ENCODE measurements at places on chromosomes 5 and 9. TPM values are rescaled to one million over a fixed set of nuclear protein-coding genes. Genes with fewer than 3 reads are reported as not detected.

The PRLR gene
- 3.8 TPM for polyA plus RNA-seq

The SLC25A2 gene
- not detected for polyA plus RNA-seq

The ENTPD2 gene
- polyA plus RNA-seq: 0.40 TPM

The PCDHA1 gene
- polyA plus RNA-seq: not detected

The OLFML2A gene
- 0.50 TPM for polyA plus RNA-seq

The GDA gene
- 24.4 TPM for polyA plus RNA-seq

The FOXD4L3 gene
- not detected for polyA plus RNA-seq

The PCDHA12 gene
- 0.01 TPM for polyA plus RNA-seq

GRCh38 chr5:150217873-150218692, 28.2 kb downstream of the SLC6A7 start:
- peak; percentile 88 for DNase-seq

- no peak for DNase-seq
Observed at GRCh38 chr5:6856653-6857052, 143.4 kb downstream of the TENT4A start.

DNA sequence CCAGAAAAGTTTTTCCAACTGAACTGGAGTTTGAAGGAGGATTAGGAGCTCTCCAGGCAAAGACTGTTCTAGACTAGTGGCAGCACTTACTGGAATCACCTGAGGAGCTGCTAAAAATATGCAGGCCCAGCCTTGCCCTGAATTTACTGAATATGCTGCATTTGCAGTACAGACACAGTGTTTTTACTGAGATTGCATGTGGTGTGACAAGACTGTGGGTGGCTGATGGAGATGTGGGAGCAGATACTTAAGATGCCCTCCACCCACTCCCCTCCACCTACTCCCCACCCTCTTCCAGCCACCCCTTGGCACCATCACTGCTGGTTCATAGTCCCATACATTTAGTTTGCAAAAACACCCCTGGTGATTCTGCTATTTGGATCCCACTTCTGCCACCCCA, 64.1 kb upstream of the HRH2 start:
- no peak for DNase-seq

DNA sequence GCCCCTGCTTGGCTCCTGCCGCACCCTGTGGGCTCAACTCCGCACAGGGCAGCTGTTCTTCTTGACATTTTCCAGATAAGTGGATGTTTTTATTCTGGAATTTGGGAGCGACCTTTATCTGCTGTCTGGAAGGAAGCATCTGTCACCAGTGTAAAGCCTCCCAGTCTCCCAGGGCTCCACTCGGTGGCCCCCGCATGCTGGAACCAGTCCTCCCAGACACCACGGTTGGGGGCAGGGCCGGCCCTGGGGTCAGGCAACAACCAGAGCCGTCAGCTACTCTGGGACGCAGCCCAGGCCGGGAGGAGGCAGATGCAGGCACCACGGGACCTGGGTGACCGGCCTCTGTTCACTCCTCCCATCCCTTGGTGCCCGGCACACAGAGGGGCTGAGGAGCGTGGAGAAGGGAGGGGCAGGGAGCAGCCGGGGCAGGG, 92.8 kb upstream of the ADAMTS2 start:
- no peak for DNase-seq

DNA sequence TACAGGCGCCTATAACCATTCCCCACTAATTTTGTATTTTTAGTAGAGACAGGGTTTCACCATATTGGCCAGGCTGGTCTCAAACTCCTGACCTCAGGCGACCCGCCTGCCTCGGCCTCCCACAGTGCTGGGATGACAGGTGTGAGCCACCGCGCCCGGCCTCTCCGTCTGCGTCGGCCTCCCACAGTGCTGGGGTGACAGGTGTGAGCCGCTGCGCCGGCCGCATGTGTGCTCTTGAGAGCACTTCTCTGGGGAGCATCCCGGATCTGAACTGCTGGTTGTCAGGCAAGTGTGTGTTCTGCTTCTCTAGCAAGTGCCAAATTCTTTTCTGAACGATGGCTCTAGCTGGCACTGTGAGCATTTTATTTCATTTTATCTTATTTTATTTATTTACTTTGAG, 3.7 kb upstream of the ENTPD2 start:
- DNase-seq: no peak

- DNase-seq: no peak
Observed at GRCh38 chr5:168027007-168027406, 264.4 kb upstream of the WWC1 start.

DNA sequence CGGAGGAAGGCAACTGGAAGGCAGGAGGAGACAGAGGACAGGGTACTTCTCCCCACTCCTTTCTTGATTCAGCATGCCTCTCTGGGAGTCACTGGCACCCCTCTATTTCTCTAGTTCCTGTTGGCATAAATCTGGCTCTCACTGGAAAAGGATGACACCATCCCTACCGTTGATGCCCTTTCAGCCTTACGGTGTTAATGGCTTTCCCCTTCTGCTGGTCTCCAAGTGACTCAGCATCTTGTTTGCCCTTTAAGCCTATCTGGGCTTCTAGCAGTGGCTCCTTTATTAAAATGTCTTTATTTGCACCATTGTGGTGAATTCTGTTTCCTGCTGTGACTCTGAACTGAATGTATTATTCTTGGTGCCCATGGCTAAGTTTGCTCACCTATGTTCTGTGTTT, 227.3 kb upstream of the GLRA1 start:
- DNase-seq: no peak

DNA sequence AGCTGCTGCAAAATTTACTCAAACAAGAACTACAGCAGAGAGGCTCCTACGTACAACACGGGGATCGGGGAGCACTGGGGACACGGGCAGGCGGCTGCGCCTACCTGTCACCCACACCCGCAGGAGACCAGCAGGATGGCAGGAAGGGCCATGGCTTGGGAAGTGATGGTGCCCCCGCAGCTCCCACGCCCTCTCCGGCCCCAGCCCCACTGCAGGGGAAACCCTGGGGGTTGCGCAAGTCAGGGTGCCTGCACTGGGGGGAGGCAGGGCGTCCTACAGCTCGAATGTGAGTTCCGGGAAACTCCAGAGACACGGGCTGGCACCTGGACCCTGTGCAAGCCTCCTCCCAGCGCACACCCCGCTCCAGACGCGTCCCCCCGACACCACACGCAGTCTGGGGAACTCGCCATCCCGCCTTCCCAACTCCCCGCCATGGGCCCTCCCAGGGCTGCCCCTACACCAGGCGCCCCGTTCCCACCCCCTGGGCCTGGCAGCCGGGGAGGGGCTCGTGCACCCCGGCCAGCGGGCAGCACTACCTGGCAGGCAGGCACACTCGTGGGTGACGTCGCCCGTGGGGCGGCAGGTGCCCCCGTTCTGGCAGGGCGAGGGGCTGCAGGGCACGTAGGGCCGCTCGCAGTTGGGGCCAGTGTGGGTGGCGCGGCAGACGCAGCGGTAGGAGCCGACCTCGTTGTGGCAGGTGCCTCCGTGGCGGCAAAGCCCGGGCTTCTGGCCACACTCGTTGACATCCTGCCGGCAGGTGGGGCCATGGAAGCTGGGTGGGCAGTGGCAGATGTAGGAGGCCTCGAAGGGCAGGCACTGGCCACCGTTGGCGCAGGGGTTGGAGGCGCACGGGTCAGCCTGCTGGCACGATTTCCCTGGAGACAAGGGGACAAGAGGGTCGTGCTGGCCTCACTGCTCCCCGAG, 23.3 kb downstream of the NOTCH1 start:
- no peak for DNase-seq

- peak; percentile 84 for DNase-seq
Observed at GRCh38 chr9:136122425-136123383, 4.0 kb upstream of the TMEM250 start.

DNA sequence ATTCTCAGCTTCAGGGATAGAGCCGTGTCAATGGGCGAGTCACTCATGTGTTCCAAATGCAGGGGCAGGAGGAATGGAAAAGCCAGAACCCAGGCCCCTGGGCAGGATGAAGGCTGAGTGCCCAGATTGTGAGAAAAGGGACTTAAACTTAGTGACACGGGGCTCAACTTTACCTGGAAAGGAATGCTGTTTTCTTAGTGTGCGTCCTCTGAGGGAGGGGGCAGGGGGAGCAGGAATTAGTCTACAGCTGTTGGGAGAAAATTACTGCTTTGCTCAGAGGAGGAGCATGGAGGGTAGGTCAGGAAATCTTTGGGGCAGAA, 14.6 kb downstream of the HK3 start:
- DNase-seq: no peak

- DNase-seq: no peak
Observed at GRCh38 chr9:121269642-121270254, 1.8 kb downstream of the GSN start.

All from liver (tissue), 10 donors.